Heart left ventricle (tissue), 16 donors: ENCODE measurements at places on chromosomes 16 and 17.

DNA sequence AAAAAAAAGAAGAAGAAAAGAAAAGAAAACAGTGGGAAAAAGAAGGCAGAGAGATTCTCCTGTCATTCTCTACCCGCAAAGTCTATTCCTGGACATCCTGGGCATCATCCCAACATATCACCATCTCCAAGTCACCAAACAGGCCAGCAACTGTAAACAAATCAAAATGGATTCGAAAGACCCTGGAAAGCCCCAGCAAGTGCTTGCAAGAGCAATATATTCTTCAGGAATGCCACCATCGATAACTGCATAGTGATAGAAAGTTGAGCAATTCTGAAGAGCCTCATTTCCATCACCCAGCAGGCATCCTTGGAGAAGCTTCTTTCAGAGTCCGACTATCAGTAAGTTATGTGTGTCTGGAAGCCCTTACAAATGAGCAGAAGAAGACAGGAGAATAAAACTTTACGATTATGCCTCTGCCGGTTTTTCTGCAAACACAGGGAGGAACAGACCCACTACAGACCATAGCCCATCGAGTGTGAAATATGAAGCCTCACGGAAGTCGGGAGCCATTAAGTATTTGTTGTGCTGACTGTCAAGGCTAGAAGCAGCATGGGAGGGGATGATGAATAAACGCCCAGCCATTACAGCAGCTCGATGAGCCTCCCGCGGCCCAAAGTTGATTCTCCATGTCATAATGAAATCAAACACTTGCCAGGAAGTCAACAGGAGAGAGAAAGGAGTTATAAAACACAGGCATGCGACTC, 64.5 kb upstream of the SEC14L1 start:
- DNase-seq = no peak

- no peak for DNase-seq
Measured at GRCh38 chr16:86218479-86219170, 291.7 kb upstream of the FOXF1 start.

DNA sequence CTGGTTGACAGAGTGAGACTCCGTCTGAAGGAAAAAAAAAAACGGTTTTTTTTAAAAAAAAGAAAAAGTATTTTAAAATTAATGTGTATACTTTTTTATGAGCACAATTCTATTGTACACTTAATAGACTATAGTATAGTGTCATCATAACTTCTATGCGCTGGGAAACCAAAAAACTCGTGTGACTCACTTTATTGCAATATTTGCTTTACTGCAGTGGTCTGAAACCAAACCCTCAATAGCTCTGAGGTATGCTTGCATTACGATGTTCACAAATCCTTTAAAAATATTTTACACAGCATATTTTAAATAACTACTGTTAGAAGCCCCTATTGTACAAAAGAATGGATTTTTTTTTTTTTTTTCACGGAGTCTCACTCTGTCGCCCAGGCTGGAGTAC, 12.4 kb upstream of the MAP2K6 start:
- no peak for DNase-seq

GRCh38 chr16:54177052-54177861, 109.3 kb downstream of the IRX3 start:
- no peak for DNase-seq

- no peak for DNase-seq
Measured at GRCh38 chr16:27270349-27270748, 1.8 kb upstream of the NSMCE1 start.

DNA sequence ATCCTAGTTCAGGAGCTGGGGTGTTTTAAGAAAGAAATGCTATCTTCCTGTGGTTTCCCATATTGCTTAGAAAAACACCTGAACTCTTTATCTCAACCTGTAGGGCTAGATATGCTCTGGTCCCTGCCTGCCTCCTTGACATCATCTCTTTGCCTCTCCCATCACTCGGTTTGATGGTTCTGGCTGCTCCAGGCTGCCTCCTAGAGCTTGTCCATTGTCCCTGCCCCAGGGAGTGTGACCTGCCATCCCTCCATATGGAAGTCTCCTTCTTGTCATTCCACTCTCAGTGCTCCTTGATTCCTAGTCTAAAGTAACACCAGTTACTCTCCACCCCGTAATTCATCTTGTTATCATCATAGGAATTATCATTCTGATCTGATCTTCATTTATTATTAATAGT, 369.0 kb upstream of the EEF2KMT start:
- no peak for DNase-seq

- no peak for DNase-seq
Measured at GRCh38 chr16:72066747-72067146, 3.7 kb downstream of the HPR start.

- no peak for DNase-seq
Measured at GRCh38 chr16:80667925-80668324, 127.1 kb downstream of the DYNLRB2 start.

DNA sequence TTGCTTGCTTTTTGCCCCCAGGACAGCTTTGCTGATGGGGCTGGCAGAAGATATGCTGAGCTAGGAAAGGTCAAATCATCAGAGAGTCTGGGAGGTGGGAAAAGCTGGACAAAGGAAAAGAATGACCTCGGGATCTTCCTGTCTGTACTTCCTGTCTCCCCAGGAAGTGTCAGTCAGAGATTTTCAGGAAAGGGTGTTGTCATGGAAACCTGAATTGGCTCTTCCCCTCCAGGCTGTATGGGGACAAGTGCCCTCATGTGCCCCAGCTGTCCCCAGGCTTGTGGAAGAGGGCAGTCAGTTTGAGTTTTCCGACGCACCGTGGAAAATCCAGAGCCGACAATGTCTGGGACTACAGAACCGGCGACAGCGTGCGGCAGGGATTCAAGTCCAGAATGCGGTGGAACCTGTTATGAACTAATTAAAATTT, 122.7 kb upstream of the ZFHX3 start:
- no peak for DNase-seq

DNA sequence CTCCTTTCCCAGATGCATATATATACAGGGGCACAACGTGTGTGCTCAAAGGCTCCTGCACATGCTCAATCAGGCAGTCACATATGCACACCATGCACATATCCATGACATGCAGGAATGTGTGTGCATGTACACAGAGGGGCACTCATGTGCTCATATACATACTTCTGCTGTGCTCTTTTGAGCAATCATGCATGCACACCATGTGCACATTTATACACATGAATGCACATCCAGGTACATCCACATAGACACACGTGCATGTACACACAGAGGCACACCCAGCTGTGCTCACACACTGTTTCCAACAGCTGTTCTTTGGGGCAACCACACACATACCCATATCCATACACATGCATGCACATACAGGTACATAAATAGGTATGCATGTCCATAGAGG, 165.3 kb downstream of the SALL1 start:
- DNase-seq = no peak

- DNase-seq = no peak
Measured at GRCh38 chr17:39402890-39403605, 1.6 kb upstream of the FBXL20 start.
